ENCODE measurements at places on chromosomes 6 and 20.

DNA sequence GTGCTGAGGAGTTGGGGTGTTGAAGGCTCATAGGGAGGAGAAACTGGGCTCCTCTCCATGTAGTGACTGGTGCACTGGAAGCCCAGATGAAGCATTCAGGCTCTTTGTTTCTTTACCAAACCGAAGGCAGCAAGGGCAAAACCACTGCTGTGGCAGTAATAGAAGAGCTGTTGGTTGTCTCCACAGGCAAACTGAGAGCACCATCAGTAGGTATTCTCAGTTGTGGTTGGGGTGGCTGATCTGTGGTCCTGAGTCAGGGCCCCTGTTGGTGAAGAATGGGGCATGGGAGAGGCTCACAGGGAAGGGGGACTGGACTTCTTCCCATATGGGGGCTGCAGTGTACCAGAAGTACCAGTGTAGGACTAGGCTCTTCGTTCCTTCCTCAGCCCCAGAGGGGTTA lies 460.2 kb upstream of the IMPG1 start:
- no peak for DNase-seq

DNA sequence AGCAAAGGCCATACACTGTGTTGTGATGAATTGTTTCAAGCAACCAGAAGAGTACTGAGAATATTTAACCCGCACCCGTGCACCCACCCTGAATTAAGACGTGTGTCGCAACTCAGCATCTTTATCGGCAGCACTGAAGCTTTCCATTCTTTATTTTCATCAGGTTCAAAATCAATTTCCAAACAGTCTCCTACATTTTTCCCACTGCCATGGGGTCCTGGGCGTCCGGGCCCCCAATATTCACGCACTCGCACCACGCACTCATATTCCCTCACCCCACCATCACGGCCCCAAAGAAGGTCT lies 1.8 kb downstream of the LTB start:
- DNase-seq: no peak

GRCh38 chr20:47317127-47317895 lies 39.2 kb downstream of the ZMYND8 start:
- peak; percentile 4 for DNase-seq

GRCh38 chr6:34718976-34719375 lies 22.4 kb upstream of the ILRUN start:
- no peak for DNase-seq

- DNase-seq: no peak
Observed at GRCh38 chr6:7389162-7389450, 436 bp downstream of the CAGE1 start.

GRCh38 chr6:28152531-28152930 lies 10.8 kb downstream of the ZKSCAN8 start:
- no peak for DNase-seq

- no peak for DNase-seq
Observed at GRCh38 chr6:153231048-153231646, 100.1 kb upstream of the RGS17 start.

DNA sequence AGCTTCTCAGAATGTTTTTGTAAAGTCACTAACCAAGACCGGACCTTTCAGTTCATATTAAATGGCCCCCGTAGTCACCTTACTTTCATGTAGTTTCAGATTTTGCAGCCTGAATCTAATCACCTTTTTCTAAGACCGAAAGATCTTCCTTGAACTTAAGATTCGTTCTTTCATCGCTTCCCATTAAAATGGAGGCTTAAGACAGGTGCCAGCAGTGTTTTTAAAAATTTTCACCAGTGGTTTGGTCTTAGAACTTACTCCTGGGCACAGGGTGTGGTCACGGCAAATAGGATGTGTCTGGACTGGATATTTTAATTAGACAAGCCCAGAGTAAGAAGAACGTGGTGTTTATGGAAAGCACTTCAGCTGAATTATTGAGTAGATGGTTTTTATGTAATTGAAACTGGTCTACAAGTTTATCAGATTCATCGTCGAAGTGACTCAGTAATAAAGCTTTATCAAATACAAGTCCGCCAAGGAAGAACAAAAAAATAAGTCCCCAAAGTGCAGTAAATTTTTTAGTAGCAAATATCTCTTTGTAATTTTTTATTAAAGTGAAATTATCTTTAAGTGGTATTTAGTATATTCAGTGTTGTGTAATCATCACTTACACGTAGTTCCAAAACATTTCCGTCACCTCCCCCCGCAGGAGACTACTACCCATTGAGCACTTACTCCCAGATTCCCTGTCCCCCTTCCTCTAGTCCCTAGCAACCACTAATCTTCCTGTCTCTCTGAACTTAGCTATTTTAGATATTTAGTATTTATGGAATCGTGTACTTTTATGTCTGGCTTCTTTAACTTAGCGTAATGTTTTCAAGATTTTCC lies 868 bp downstream of the SRSF3 start:
- DNase-seq: no peak

- DNase-seq: no peak
Observed at GRCh38 chr6:52881662-52881995, 27.9 kb downstream of the GSTA3 start.

DNA sequence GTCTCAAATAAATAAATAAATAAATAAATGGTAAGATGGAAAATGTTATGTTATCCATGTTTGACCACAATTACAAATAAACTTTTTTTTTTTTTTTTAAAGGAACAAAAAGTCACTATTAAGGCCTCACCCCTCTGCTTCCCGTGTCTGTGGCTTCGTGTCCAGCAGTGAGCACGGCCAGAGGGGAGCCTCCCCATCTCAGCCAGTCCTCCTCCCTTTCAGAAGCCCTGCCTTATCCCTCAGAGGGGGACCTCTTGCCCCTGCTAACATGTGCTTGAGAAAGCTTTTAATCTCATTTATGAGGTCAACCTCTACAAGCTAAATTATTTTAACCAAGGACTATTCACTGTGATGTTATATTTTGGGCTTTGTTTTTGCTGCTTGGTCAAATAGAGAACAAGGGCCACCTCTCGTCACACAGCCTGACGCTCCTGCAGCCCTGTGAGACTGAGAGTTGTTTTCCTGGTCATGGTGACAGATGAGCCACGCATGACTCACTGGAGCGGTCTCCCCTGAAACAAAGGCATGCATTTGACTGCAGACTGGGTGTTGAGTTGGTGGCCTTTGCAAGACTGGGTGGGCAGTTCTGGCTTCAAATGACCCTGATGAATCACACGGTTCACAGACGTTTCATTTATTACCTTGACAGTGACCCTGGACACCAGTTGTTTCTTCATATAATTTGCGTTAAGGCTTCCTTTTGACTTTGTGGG lies 131.8 kb downstream of the TIAM2 start:
- DNase-seq: no peak

DNA sequence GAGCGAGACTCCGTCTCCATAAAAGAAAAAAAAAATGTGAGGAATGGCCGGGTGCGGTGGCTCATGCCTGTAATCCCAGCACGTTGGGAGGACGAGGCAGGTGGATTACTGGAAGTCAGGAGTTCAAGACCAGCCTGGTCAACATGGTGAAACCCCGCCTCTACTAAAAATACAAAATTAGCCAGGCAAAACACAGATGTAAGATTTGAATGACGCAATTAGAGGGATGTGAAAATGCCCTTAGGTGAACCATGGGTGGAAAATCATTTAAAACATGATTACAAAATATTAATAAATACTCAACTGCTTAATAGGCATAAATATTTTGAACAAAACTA lies 20.9 kb downstream of the COL9A3 start:
- DNase-seq: no peak

- DNase-seq: peak; percentile 78
Observed at GRCh38 chr6:154733183-154733625, at the start of gene SCAF8. Gene SCAF8 (plus strand): TSS chr6:154733416. CDS start chr6:154733901, 485 bp downstream.

GRCh38 chr20:2920473-2920872 lies 47.2 kb downstream of the PTPRA start:
- DNase-seq: no peak

DNA sequence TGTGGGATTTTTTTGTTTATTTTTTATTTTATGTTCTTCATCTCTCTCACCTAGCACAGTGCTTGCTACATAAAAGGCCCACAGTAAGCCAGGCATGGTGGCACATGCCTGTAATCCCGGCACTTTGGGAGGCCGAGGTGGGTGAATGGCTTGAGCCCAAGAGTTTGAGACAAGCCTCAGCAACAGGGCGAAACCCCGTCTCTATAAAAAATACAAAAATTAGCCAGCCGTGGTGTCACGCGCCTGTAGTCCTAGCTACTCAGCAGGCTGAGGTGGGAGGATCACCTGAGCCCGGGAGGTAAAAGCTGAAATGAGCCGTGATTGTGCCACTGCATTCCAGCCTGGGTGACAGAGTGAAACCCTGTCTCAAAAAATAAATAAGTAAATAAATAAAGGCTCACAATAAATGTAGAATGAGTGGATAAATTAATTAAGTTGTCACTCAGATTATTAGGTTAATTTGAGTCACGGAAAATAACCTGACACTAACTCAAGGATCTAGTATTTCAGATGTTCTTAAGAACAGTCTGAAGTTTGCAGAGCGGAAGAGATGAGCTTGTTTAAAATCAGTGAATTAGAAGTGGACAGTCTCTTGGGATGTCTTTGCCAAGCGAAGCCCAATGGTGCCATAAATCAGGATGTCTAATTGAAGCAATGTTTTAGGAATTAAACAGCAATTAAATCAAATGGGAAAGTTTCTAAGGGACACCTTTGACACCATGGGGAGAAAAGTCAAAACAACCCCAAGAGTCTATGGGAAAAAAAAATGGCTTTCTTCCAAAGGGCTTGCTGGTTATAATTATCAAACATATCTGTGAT lies 214.4 kb downstream of the ZNF217 start:
- no peak for DNase-seq

- no peak for DNase-seq
Observed at GRCh38 chr6:39389484-39389767, 66.9 kb upstream of the KCNK16 start.

DNA sequence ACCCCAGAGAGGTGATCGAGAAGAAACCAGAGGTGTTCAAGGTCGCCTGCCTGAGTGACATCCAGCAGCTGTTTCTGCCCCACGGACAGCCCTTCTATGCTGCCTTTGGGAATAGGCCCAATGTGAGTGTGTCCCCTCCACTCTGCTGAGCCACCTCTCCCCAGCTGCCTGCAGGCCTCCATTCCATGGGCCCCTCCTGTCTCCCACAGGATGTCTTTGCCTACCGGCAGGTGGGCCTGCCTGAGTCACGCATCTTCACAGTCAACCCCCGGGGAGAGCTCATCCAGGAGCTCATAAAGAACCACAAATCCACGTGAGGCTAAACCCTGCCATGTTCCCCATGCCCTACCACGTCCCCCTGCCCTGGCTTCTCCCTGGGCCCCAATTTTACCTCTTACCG lies 8.4 kb downstream of the EMILIN3 start:
- no peak for DNase-seq

- DNase-seq: no peak
Observed at GRCh38 chr20:6590891-6591637, 176.4 kb upstream of the BMP2 start.

DNA sequence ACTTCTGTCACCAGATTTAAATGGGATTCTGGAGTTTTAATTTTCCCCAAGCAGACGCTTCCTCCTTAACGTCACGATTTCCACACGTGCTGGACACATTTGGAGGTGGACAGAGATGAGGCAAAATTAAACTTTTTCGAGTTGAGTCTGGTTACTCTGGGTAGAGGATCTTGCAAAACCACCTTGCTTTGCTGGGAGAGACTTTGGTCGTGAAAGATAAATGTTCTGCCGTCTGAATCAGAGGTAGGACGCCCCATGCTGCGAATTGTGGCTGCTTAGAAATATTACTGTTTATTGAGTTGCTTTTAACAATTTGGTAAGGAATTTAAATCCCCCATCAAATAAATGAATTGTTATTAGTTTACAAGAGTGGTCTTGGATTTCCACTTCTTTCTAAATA lies 46.8 kb downstream of the CTCFL start:
- no peak for DNase-seq

- no peak for DNase-seq
Observed at GRCh38 chr6:70376628-70377027, 36.7 kb upstream of the FAM135A start.

GRCh38 chr6:142302421-142303175 lies 791 bp downstream of the ADGRG6 start:
- DNase-seq: no peak

GRCh38 chr20:19958928-19959327 lies 58.2 kb upstream of the NAA20 start:
- DNase-seq: no peak

- no peak for DNase-seq
Observed at GRCh38 chr20:1418350-1418749, 25.5 kb upstream of the FKBP1A start.

- DNase-seq: no peak
Observed at GRCh38 chr20:61951695-61952533, 113.8 kb downstream of the TAF4 start.

- DNase-seq: no peak
Observed at GRCh38 chr6:34423254-34423653, 2.6 kb downstream of the RPS10 start.

- no peak for DNase-seq
Observed at GRCh38 chr6:18978337-18979128, 591.4 kb downstream of the RNF144B start.

DNA sequence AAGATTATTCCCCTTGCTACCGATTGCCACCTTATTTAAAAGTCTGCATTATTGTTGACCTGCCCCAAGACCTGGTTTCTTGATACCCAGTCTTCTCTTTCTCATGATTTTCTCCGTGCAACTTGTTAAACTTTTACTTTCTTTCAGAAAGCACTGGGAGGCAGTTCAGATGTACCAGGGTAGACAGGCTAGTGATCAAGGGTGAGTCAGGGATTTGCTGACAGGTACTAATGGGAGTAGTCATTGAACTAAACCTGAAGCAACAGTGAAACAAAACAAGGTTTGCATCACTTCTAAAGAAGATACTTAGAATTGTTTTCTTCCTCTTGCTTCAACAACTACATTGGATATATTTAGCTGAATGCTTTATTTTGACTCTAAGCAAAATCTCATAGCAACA lies 124.4 kb downstream of the KCNQ5 start:
- no peak for DNase-seq

GRCh38 chr6:13765570-13765969 lies 48.8 kb downstream of the MCUR1 start:
- DNase-seq: no peak

GRCh38 chr20:45408646-45409213 lies 641 bp downstream of the DBNDD2 start:
- DNase-seq: no peak

DNA sequence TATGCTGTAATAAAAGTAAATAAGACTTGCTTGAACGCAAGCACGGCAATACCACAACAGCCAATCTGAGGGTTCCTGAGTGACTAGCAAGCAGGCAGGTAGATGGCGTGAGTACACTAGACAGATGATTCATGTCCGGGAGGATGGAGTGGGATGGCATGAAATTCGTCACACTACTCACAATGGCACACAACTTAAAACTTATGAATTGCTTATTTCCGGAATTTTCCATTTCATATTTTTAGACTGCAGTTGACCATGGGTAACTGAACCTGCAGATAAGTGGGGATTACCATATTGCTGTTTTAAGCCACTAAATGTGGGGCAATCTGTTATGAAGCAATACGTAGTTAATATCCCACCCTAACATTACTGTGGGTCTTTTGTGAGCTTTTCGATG lies 93.6 kb upstream of the NFATC2 start:
- no peak for DNase-seq
